ENCODE measurements at places on chromosomes 1 and 21.

DNA sequence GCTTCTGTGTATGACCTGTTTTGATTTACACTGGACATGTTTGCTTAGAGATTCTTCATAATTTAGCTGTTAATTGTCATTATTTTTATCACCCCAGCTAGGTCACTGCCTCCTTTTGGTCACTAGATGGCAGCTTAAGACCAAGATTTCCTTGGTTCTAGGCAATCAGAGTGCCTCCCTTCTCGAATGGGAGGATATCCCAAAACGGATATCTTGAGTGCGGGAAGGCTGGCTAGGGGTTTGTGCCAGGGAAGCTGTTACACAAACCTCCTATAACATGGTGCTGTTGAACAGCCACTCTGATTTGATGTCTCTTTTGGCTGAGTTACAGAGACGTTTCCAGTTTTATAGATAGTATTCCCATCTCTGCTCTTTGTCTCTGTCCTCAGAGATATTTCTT lies 283.5 kb downstream of the S1PR1 start:
- no peak for DNase-seq

DNA sequence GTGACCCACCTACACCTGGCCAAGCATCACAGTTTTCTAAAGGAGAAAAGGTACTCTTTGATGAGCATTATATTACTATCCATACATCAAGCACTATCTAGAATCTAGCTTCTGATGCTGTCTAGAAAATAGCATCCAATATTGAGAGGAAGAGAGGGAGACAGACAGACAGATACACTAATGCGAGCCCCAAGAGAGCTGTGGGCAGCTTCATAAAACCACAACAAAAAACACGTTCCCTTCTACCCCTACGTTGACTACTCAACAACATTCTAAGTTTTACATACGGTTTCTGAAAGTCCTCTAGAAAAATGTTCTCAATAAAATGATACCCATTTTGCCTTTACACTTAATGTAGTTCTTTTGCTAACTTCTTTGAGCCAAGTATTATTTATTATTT lies 221.8 kb downstream of the SLC45A1 start:
- no peak for DNase-seq

DNA sequence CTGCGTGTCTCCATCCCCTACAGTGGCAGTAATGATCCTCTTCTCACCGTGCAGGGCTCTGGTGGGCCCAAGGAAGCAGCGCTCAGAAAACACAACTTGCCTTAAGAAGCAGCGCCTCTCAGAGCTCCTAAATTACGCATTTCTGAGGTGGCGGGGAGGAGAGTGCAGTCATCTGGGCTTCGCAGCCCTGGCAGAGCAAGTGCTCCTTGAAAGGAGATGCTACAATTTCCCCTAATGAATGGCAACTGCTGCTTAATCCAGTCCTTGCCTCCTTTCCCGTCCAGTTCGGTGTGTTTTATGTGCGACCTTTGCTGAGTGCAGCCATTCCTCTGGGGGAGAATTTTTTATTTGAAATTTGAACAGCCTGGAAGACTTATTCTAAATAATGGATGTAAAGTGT lies 287.3 kb downstream of the PTPRU start:
- no peak for DNase-seq

DNA sequence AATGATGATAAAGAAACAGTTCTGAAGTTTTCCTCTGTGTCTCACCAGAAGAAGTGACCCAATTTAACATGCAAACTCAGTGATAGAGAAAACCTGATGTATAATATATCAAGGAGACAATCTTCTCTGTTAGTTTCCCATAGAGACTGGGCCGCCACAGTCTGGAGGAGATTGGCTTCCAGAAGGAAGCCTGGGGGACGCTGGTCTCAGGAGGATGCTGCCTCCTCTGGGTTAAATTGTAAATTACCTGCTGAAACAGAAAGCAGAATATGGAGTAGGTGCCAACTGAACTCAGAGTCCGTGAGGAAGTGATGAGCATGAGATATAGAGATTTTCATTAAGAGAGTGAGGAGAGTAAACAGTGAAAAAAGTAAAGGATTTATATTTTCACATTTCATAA lies 15.8 kb downstream of the OR14I1 start:
- no peak for DNase-seq

- no peak for DNase-seq
Observed at GRCh38 chr21:14987370-14988170, 77.2 kb downstream of the NRIP1 start.

GRCh38 chr1:23426828-23427227 lies 2.3 kb upstream of the TCEA3 start:
- no peak for DNase-seq

DNA sequence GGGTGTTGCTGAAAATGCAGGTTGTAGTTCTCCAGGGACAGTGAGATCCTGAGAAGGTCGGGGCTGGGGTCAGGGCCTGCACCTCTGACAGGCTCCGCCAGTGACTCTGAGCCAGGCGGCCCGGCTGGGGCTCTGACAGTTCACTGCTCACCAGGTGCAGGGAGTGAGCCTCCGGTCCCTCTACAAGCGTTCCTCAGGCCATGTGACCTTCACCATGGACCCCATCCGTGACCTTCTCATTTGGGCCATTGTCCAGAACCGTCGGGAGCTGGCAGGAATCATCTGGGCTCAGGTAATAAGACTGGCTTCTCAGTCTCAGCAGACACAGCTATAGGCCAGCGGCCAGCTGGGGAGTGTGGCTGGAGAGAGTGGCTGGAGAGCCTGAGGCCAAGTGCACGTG lies 41.8 kb downstream of the TRPM2 start:
- DNase-seq: no peak
